ENCODE measurements at places on chromosomes 16 and 17.

DNA sequence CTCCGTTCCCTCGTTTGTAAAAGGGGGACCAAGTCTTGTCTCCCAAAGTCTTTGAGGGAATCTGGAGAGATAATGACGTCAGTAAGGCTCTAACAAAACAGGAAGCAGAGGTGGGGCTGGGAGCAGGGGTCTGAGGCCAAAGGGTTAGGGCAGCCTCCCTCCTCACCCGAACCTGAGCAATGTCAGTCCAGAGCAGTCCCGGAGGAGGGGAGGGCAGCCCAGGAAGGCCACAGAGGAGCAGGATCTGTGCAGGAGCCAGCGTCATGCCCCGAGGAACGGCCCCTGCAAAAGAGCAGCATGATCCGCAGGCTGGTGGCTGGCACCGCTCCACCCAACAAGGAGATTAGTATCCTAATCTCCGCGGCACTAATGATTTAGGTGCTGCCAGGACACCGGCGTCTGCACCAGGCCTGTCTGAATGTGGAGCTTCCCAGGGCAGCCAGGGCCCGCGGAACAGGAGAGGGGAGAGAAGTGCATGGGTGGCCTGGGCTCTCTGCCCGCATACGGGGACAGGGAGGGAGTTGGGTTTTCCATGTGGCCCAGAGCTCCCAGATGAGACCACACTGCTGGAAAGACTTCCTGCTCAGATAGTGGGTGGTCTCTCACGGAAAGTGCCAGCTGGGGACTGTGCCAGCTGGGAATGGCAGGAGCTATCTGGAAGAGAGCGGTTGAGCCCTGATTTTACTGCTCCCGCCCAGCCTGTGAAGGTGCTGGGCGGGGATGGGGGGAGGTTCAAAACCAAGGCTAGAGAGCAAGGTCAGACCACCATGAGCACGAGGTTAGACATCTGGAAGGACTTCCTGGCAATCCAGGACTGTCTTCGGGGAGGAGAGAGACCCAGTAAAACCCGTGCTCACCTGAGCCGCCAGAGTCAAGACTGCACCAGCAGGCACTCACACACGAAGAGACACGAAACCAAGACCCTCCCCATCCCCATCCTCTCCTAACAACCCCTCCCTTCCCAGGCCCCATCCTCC is 11.0 kb upstream of the KRT17 start:
- peak; percentile 18 for DNase-seq

GRCh38 chr16:82523815-82524214 is 103.0 kb upstream of the CDH13 start:
- DNase-seq = no peak

DNA sequence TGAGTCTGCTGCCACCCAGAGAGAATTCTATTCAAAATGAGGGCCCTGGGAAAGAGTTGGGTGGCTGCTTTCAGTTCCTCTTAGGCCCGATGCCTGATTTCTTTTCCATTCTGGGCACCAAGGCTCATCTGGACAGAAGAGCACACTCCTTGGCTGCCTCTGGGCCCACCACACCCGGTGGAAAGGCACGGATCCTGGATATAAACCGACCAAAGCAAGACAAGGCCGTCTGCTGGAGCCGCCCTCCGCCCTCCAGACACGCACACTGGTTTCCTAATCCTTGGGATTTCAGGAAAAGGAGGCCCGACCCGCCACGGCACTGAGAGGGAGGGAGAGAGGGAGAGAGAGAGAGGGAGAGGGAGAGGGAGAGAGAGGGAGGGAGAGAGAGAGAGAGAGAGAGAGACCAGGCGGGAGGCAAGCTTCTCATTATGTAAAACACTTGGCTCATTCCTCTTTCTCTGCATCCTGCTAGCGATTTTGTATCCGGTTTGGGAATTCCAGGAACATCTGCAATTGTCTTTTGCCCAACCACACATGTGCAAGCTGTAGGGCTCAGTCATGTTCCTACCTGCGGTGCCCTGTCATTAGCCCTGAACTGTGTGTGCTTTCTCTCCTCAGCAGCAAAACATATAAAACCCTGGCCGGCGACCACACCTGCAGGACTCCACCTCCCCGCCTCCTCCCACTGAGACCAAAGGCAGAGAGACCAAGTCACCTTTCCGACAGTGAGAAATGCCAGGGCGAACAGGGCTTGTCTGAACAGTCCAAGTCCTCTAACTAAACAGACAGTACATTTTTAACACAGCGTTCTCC is 347.2 kb downstream of the SOX9 start:
- DNase-seq = peak; percentile 30

- DNase-seq = no peak
These were observed 73.7 kb downstream of the CNGB1 start for GRCh38 chr16:57897053-57897784.

GRCh38 chr17:65064452-65065019 is 8.0 kb upstream of the GNA13 start:
- peak; percentile 15 for DNase-seq

- DNase-seq = no peak
These were observed 6.4 kb downstream of the ST6GALNAC2 start for GRCh38 chr17:76579281-76579680.

DNA sequence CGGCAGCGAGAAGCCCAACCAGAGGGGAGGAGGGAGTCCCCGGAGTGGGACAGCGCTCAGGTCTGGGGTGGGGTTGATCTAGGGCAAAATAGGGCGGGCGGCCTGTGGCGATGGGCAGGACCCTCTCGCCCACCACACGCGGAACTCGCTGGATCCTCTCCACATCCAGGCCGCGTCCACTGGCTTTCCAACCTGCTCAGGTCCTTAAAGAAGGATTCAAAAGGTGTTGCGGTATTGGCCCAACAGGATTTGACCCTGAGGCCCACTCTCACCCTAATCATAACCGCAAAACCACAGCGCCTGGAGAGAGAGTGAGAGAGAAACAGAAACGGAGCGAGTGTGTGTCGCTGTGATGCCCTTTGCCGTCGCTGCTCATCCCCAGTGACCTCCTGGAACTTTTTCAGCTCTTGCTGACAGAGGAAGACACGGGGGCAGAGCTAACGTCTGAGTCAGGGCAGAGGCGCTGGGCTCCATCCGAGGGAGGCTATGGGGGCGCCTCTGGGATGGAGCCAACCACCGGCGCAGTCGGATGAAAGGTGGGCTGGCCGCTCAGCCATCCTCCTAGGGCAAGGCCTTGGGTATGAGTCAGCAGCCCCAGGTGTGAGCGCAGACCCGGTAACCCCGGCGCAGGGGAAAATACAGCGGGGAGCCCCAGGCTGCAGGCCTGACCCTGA is 16.7 kb upstream of the OR1F1 start:
- no peak for DNase-seq

GRCh38 chr17:8056232-8056975 is 17.5 kb downstream of the ALOX15B start:
- DNase-seq = no peak

DNA sequence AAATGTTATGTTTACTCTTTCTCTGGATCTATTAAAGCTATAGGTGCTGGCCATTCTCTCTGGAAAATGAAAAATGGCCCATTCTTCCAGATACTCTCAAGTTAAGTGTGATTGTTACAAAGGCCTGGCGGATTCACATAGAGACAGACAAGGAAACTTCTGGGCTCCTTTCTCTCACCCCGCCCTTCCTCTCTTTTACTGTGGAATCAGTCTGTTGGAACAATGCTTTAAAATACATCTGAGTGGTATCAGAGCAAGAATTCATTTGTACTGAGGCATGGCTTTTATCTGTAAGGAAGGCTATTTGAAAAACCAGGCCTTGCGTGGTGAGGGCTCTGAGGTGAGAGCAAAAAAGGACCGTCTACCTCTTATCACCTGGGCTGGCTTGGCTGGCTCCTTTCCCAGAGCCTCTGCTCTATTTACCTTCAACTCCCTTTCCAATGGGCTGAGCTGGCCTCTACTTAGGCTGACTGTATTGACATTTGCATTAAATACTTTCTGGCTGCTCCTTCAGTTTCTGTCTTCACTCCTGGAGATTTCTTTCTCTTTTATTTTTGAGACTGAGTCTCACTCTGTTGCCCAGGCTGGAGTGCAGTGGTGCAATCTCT is 274.0 kb downstream of the PHKB start:
- DNase-seq = peak; percentile 13

- DNase-seq = no peak
These were observed 108.2 kb upstream of the IRX5 start for GRCh38 chr16:54822492-54822891.

DNA sequence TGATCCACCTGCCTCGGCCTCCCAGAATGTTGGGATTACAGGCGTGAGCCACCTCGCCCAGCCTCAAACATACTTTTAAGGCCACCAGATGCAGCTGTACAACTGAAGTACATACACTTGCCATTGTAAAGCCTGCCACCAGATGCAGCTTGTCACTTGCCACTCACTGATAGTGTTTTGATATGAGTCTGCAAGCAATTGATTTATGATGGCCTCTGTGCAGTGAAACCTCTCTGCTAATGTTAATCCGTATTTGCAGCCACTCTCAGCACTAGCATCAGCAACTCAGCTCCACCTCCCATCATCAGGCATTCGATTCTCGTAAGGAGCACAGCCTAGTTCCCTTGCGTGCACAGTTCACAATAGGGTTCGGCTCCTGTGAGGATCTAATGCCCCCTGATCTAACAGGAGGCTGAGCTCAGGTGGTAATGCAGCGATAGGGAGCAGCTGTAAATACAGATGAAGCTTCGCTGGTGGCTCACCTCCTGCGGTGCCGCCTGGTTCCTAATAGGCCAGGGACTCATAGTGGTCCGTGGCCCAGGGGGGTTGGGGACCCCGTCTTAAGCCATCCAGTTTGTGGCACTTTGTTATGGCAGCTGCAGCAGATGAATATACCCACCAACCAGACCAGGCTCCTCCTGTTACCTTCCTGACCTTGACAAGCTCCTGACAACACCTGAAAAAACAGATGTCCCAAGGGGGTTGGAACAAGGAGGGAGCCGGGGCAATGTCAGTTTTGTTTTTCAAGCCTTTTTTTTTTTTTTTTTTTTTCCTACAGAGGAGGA is 1.3 kb upstream of the HERPUD1 start:
- DNase-seq = no peak

- DNase-seq = no peak
These were observed 377.8 kb downstream of the SNX29 start for GRCh38 chr16:12354296-12354833.

DNA sequence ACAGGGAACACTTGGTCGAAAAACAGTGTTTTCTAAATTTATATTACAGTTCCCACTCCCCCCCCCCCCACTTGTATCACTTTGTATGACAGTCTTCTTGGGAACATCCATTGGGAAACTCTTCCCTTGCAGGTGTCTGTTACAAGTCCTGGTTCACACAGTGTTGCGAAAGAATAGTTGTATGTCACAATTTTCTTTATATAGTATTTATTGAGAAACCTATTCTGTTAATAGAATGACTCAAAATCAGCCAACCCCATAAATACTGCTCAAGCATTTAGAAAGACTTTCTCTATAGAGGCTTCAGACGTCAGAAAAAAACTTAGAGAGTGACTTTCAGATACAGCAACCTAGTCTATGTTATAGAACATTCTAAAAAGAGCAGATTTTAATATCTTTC is 414.4 kb downstream of the WWOX start:
- no peak for DNase-seq

DNA sequence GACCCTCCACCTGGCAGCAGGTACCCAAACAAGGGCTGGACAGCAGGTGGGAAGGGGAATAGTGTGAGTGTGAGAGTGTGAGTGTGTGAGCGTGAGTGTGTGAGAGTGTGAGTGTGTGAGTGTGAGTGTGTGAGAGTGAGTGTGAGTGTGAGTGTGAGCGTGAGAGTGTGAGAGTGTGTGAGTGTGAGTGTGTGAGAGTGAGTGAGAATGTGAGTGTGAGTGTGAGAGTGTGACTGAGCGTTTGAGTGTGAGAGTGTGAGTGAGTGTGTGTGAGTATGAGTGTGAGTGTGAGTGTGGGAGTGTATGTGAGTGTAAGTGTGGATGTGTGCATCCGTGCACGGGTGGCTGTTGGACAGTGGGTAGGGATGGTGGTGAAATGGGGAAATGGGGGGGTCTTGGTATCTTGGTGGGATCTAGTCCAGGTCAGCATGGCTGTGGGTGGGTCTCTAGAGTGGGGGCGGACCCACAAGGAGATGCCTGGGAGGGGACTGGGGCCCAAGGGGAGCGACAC is 408 bp downstream of the ADGRG1 start:
- DNase-seq = no peak

- no peak for DNase-seq
These were observed 18.2 kb downstream of the HEATR6 start for GRCh38 chr17:60060474-60060873.

- DNase-seq = no peak
These were observed 437.8 kb downstream of the SLC39A11 start for GRCh38 chr17:72654706-72655105.

DNA sequence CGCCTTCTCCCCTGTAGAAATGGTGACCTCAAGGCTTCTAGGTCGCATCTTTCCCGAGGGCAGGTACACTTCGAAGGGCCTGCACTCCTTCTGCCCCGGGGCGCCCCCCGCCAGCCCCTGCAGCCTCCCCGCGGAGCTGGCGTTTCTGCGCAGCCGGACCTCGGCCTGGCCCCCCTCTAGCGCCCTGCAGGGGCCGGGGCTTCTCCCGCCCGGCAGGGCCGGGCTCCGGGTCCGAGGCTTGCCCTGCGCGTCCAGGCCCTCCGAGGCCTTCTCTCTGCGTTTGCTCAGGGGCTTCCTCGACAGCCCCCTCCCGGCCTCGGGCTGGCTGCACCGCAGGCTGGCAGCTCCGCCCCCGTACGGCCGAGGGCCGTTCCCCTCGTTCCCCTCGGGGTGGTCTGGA is 2.1 kb downstream of the MEFV start:
- no peak for DNase-seq

DNA sequence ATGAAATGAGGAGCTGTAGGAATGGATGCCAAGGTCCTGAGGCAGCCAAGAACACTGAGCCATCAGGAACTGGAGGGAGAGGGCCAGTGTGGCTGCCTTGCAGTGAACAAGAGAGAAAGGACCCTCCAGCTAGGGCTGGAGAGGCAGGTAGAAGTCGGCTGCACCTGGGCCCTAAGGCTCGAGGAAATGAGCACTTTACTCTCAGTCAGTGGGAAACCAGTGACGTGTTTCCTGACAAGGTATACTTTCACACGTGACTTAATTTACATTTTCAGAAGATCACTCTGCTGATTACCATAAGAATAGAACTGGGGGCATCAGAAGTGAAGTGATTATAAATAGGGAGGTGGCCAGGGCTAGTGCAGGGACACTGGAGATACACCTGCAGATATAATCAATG is 115.2 kb downstream of the C17orf67 start:
- DNase-seq = no peak

Data from NCI-H2081 (cell line).